ENCODE measurements at places on chromosomes 2 and 18.

GRCh38 chr2:147663153-147663961 lies 181.5 kb upstream of the ACVR2A start:
- DNase-seq: peak; percentile 49

DNA sequence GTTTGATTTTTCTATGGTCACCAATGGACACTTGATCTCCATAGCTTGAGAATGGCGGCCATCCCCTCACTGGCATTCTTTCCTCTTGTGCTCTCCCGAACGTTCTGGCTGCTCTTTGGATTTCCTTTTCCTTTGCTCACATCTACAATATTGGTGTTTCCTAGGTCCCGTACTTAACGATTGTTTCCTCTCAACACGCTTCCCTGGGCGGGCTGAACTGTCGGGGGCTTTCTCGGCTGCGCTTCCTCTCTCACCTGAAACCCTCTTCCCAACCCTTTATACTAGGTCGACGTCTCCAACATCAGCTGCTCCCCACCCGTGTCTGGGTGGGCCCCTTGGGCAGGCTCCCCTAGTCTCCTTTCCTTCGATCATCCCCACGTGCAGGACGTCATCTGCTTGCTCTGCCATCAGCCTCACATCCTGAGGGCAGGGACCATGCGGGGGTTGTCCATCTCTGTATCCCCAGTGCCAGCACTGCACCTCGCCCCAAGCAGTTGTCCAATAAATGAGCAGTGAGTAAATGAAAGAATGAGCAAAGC lies 634 bp upstream of the DIS3L2 start:
- no peak for DNase-seq

- DNase-seq: no peak
These were observed 77.8 kb downstream of the NCAPH start for GRCh38 chr2:96413323-96413722.

DNA sequence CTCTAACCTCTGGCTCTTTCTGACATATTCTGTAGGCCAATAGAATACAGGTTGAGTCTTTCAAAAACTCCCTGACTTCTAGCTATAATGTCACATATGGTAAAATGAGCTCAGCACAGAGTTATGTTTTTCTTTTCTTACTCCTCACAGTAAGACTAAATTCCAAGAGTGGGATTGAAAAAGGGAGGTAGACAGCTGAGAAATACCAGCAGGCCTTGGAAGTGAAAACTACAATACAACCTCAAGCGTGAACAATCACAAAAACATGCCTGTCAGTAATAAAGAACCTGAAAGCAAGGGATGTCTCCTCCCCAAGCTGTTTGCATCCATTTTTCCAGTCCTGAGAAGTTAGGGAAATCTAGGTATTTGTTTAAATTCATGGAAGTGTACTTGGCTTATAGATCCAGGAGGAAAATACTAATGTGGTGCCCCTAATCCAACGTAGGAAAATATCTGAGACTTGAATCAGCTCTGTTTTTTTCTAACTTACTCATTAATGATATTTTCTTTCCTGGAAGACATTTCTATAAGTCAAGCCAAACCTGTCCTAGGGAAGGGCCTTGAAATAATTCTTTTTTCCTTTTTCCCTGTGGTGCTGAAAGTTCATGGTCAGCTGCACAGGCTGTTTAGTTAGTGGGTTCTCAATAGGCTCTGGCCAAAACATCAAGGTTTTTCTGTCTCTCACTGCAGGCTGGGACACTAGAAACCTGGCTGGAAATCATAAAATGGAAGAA lies 167.9 kb upstream of the SPATS2L start:
- DNase-seq: no peak

GRCh38 chr2:104577143-104577542 lies 276.8 kb upstream of the POU3F3 start:
- DNase-seq: no peak

Measured in activated CD4-positive, alpha-beta T cell treated with anti-CD3 and anti-CD28 coated beads, Interleukin-2, Interleukin-4, amounts not matched to agents 100 ng/mL and 50 ng/mL, durations not matched to agents 16 hours and 8 hours (primary cell).